GM04504 (cell line): ENCODE measurements at places on chromosomes 11 and 22.

- no peak for DNase-seq
Measured at GRCh38 chr11:64867748-64868462, 10.5 kb downstream of the EHD1 start.

- DNase-seq: peak; percentile 58
Measured at GRCh38 chr11:128157423-128158298, 429.7 kb downstream of the ETS1 start.

DNA sequence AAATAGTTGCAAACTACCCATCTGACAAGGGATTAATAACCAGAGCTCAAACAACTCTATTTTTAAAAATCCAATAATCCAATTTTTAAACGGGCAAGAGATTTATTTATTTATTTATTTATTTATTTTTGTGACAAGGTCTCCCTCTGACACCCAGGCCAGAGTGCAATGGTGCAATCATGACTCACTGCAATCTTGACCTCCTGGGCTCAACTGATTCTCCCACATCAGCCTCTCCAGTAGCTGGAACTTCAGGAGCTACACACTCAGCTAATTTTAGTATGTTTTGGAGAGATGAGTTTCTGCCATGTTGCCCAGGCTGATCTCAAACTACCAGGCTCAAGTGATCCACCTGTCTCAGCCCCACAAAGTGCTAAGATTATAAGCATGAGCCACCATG, 267.2 kb upstream of the BLID start:
- DNase-seq: no peak

GRCh38 chr11:10499452-10499851, 41.5 kb downstream of the RNF141 start:
- no peak for DNase-seq

- no peak for DNase-seq
Measured at GRCh38 chr11:113729456-113729855, 23.3 kb upstream of the TMPRSS5 start.

DNA sequence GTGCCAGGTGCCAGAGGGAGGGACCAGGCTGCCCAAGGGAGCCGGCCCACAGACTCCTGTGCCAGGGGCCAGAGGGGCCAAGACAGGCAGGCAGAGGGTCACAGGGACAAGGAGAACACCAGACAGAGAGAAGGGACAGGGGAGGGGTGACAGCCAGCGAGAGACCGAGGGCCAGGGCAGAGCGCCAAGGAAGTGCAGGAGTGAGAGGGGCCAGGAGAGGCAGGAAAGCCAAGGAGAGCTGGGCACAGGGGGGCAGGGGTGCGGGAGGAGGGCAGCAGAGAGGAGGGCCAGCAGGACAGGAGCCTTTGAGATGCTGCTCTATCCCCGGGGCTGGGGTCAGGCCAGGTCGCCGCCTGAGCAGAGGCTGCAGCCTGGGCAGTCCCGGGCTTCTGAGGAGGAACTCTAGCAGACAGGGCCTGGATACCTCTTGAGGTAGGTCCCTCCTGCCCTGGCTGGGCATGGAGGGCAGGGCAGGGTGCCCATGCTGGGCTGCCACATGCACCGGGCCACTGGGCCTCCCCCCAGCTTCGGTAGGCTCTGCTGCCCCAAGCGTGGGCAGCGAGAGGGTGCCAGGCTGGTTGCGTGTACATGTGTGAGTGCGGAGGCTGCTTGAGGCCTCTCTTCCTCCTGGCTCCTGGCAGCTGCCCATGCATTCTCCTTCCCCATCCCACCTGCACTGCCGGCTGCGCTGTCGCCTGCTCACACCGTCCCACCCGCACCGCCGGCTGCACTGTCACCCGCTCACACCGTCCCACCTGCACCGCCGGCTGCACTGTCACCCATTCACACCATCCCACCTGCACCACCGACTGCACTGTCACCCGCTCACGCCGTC, 12.2 kb downstream of the LSP1 start:
- DNase-seq: no peak

DNA sequence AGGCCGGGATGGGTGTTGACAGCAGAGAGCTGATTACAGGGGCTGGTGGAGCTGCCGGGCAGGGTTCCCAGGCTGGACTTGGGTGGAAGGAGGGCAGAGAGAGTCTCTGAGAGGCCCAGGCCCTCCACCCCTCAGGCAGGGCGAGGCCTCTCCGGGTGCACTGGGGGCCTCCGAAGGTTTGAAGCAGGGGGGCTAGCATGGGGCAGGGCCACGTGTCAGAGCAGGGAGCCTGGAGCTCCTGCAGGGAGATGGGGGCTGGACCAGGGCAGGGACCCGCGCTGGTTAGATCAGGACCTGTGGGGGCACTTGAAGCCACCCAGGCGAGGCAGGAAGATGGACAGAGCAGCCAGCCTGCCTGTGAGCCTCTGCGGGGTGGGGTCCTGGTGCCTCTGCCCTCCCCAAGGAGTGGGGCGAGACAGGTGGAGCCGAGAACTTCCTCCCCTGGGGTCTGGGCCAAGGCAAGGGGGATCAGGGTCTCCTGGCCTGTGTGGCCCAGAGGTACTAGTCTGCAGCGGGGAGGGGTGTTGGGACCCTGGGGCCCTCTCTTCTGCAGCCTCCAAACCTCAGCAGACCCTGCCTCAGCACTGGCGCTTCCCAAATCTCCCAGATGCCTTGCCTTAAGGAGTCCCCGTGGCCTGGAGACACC, 911 bp downstream of the PANX2 start:
- no peak for DNase-seq

DNA sequence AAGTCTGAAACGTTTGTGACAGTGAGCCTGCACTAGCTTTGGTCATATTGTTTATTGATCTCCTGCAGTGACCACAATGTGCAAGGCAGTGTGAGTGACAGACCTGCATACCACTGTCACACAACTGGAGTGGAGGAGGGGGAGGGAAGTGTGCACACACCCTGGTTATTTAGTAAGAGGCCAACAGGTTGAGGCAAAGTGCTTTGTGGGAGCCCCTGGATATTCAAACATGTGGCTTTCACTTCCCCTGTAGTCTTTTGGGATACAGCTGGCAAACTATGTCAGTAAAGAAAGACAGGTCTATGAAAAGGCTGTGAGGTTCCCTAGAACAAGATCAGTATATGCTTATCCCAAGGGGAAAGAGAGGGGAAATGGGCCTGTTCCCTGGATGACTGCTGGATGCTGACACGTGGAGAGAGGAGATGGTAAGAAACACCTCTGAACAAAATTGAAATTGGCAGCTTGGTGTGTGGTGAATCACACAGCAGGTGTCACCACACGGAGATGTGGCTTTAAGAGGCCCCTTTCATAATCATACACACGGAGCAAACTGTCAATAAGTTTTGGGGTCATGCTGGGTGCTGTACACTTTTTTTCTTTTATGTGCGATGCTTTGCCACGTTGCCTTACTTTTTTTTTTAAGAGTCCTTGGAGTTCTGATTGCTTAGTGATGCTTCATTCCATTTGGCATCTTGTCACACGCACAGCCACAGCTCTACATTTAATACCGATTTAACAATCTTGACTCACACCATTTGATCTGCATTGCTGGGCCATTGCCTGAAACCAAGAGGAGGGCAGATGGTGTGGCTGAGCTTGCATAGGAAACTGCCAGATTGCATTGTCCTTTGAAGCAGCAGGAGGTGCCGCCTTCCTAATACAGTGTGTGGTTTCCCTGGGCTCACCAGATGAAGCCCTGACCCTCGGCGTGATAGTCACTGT, 11.3 kb downstream of the OSBP2 start:
- peak; percentile 96 for DNase-seq

DNA sequence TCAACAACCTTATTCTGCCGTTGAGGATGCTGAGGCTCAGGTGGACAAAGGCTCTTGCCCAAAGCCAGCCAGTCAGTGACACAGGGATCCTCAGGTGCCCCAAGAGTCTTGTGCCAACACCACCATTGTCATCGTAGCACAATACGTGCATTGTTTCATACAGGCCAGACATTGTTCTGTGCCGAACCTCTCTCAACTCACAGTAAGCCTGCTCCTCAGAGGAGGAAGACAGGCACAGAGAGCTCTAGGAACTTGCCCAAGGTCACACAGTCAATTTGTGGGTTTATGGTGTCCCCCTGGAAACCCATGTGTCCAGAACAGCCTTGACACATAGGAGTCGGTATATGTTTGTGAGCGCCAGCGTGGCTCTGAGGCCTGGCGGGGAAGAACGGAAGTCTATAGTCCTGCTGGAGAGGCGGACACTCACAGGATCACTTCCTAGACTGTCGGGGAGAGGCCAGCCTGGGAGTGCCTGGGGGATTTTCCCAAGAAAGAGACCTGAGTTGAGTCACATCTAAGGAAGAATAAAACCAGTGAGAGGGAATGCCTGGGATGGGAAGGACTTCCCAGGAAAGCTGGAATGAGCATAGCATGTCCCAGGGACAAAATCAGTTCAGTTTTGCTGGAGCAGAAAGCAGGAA, 20.2 kb downstream of the LIF start:
- no peak for DNase-seq

- no peak for DNase-seq
Measured at GRCh38 chr11:29751618-29752017, 265.2 kb downstream of the KCNA4 start.

- DNase-seq: no peak
Measured at GRCh38 chr11:19772480-19772879, 59.8 kb downstream of the NAV2 start.

GRCh38 chr11:93724089-93724488, 17.2 kb downstream of the TAF1D start:
- no peak for DNase-seq

DNA sequence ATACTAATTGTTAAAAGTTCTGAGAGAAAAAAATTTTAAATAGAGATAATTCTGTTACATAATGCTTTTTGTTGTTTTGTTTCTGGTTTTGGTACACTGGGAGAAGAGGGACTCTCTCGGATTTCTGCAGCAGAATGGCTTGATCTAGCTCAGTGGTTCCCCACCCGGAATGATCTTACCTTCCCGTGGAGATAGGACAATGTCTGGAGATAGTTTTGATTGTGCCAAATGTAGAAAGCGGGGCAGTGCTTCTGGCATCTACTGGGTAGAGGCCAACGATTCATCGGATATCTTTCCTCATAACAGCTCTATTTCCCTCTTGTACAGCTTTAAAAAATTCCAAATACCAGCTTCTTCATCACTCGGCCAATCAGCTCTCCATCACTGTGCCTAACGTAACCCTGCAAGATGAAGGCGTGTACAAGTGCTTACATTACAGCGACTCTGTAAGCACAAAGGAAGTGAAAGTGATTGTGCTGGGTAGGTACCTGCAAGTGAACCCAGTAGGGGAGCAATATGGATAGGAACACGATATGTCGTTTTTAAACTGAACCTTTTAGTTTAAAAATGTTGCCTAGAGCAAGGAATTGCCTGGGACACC, 13.2 kb downstream of the CRTAM start:
- no peak for DNase-seq

GRCh38 chr22:37870273-37870672, 21.1 kb downstream of the EIF3L start:
- DNase-seq: no peak

DNA sequence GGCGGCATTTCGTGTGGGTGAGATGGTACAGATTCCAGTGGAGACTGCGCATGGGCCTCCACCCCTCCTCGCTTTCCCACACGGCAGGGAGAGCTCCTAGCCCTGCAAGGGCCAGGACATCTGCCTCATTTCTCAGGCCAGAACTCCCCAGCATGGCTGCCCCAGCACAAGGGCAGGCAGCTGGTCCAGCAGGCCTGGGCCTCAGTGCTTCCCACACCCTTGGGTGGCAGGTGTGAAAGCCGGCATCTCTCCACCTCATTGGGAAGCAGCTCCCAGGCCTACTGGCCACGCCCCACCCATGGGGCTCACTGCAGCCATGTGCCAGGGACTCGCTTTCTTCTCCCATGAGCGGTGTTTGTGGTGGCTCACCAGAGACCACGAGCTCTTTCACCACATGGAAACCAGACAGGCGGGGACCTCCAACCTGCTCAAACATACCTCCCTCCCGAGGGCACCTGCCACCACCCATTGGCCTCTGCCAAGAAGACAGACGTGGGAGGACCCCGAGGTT, 79.1 kb downstream of the NAT10 start:
- no peak for DNase-seq

DNA sequence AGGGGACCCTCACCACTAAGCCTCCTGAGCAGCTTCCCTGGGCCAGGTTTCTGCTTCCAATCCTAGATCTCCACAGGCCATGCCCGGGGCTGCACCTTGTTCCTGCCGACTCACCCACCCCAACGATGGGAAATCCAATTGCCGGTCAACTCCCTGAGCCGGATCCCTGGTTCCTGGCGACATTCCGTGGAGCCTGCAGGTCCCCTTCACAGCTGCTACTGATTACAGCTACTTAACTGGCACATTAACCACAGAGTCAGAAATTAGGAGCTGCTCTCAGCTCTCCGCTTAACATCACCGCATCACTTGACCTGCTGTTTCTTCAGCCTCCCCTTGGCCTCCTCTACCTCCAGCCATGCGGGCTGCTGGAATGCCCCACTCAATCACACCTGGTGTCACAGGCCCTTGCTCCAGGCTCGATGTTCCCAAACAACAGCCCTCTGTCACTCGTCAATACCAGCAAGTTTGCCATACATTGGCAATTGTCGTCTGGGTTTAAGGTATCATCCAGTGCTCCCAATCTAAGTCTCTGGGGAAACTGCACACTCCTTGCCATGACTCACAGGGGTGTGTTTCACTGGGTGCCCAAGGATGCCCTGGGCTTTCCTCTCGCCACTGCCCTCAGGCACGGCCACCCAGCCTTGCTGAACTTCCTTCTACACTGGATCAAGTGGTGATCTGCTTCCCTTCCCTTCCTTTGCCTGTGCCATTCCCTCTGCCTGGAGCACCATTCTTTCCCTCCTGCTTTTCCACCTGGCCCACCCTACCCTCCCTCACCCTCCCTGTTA, 181.0 kb downstream of the MN1 start:
- no peak for DNase-seq

DNA sequence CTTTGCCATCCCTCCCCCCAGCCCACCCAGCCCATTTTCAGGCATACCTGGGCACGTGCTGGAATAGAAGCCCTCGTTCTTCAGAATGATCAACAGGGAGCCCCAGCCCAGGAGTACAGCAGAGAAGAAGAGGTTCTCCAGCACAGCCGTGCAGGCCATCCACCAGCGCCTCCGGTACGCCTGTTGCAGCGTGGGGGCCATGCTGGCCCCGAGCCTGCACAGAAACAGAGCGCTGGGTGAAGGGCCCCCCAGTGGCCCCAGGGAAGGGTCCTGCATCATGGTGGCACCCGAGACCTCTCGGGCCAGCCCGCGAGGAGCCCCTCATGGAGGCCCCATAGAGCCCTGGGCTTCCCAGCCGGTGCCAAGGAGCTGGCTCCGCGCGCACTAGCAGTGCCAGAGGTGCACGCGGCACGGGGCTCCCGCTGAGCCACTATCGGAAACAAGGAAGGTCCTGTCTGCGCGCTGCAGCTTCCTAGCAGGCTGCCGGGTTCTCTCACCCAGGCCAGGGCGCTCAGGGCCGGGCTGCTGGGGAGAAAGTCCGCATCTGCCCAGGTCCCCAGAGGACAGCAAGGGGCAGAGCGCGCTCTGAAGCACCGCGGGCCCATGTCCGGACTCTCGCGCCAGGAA, 1.5 kb downstream of the SLC43A1 start:
- DNase-seq: no peak

- no peak for DNase-seq
Measured at GRCh38 chr11:9037963-9038362, 34.2 kb upstream of the NRIP3 start.
